ENCODE measurements at places on chromosomes 1 and 21.

DNA sequence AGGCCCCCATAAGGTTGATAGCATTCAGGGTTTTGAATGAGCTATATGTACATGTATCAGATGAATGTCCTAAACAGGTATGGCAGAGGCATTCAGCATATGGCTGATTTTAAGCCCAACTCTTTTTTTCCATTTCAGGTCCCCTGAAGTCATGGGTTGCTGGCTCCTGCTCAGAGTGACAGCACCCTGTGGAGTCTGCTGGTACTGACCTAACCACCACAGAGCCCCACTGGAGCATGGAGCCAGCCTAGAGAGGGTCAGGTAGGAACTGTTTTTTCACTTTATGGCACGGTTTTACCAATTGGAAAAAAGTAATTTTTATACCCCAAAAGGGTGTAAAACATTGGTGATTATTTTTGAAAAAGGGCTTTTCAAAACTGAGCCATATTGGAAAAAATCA, 82.5 kb upstream of the MPC2 start:
- DNase-seq = no peak

DNA sequence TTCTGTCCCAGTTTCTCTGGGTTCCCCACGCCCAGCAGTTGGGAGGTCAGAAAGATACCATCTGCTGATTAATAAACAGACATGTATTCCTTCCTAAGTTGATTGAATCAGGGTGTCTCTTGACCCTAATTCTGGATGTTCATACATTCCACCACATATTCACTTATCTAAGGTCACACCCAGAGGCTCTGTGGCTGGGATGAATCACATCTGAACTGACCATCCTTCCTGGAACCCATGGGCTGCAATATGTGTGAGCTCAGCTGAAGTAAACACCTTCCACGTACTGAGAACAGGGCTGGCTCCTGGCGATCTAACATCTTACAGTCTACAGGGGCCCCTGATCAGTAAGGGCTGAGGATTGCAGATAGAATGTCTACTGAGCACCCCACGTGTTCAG, 20.5 kb upstream of the TRABD2B start:
- DNase-seq = no peak

- no peak for DNase-seq
These were observed 98.5 kb upstream of the IFFO2 start for GRCh38 chr1:19055001-19055400.

- no peak for DNase-seq
These were observed 49.4 kb downstream of the KIF21B start for GRCh38 chr1:200973937-200974657.

GRCh38 chr21:45335761-45336534, 48.3 kb upstream of the POFUT2 start:
- DNase-seq = peak; percentile 12

All from activated CD8-positive, alpha-beta memory T cell treated with anti-CD3 and anti-CD28 coated beads, Interleukin-2, amount 50 U/mL, for 4 hours (primary cell).